ENCODE measurements at places on chromosomes 3 and 15.

GRCh38 chr3:194937882-194938321 lies 252.2 kb downstream of the FAM43A start:
- DNase-seq: no peak

GRCh38 chr15:97316362-97316761 lies 644.1 kb upstream of the ARRDC4 start:
- DNase-seq: no peak

- DNase-seq: no peak
Measured at GRCh38 chr3:181369637-181370036, 342.1 kb upstream of the SOX2 start.

- no peak for DNase-seq
Measured at GRCh38 chr3:102614021-102614569, 179.3 kb downstream of the ZPLD1 start.

GRCh38 chr3:191376516-191377141 lies 46.3 kb upstream of the UTS2B start:
- no peak for DNase-seq

GRCh38 chr3:72307438-72308115 lies 522.6 kb upstream of the PROK2 start:
- no peak for DNase-seq

DNA sequence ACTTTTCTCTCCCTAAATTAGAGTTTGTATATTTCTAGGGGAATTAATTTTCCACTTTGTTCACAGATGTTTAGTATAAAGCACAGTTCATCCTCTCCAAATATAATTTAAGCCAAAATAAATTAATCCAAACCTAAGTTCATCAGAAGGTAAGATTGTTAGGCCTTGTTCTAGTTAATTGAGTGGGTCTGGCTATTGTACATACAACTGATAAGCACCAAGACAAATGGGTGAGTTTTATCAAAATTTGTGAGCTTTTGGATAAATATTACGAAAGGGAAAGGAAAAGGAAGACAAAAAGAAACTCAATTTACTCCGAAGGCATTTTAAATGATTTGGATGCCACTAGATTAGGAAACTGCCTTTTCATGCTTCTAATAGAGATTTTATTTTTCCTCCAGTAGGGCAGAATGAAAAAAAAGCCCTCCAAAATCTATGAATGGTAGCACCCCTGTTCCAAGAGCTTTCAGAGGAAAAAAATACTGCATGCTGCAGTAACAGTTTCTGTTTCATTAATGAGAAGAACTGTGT lies 304.0 kb downstream of the ZNF385D start:
- no peak for DNase-seq

DNA sequence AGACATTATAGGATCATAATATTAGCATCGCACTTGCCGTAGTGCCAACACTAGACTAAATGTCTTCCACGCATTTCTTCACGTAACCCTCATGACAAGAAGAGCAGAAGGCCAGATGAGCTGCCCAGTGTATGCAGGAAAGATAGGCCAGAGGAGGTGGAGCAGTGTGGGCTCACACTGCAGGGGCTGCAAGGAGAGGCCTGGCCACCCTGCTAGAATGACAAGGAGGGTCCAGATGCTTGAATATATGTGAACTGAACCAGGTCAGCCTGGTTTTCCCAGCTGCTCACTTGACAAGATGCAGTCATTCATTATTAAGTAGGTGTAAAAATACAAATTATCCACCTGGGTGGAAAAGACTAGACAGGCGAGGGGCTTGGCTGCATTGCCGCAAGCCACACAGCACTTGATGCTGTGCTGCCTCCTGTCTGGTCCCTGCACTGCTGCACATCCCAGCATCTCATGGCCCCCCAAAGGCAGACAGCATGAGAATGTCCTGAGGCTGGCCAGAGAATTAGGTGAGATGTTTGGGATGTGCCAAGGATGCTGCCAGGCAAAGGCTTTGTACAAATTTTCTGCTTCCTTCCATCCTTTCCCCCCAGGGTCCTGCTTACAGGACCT lies 115.2 kb downstream of the NTRK3 start:
- DNase-seq: no peak

DNA sequence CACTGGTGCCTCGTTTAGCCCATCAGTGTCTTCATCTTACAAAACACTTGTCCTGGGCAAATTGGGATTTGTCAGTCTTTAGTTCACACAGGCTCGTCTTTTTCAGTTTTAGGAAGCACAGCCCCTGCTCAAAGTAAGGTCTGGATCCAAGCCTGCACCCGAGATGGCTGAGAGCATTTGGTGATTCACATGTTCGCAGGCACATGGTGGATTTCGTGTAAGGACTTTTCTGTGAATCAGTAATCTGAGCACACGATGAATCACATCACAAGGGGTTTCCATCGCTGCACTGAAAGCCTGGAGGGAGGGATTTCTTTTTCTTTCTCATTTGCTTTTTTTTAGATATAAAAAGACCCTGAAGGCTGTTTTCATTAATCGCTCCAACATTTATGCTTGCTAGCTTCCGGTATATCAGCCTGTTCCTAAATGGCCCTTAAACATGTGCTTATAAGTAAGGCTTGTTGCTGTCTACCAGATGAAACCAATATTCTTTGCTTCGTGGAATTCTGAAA lies 435.6 kb upstream of the ATP10A start:
- DNase-seq: no peak

- DNase-seq: no peak
Measured at GRCh38 chr3:192373586-192373985, 353.8 kb downstream of the FGF12 start.

DNA sequence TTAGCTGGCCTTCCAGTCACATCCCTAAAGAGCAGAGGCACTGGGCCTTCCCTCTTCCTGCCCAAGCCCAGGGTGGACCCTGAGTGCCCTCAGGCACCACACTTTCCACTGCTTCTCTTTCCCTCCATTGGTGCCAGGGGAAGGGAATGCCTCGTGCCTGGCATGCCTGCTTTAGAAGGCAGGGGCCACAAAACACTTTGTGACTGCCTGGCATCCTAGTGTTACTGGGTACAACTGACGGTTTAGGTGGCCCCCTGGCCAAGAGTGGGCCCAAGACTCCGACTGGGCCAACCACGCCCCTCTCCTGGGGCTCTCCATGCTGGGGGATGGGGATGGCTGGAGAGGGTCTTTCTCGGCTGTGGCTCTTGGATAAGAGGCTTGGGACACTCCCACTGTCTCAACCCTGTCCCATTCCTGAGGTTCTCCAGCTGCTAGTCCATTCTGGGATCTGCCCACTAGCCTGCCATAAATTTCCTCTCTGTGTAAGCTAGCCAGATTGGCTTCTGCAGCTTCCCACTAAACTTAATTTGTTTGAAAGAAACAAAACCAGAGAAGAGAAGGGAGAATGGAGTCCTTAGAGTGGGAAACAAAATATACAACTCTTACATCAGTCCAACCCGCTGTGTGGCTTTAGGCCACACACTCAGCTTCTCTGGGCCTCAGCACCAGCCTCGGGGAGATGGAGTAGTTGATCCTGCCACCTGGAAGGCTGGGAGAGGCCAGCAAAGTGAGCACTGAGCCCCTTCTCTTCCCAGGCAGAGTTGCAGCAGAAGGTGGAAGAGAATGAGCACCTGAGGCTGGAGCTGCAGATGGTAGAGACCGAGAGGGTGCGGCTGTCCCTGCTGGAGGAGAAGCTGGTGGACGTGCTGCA lies 24.1 kb upstream of the GP9 start:
- DNase-seq: no peak

DNA sequence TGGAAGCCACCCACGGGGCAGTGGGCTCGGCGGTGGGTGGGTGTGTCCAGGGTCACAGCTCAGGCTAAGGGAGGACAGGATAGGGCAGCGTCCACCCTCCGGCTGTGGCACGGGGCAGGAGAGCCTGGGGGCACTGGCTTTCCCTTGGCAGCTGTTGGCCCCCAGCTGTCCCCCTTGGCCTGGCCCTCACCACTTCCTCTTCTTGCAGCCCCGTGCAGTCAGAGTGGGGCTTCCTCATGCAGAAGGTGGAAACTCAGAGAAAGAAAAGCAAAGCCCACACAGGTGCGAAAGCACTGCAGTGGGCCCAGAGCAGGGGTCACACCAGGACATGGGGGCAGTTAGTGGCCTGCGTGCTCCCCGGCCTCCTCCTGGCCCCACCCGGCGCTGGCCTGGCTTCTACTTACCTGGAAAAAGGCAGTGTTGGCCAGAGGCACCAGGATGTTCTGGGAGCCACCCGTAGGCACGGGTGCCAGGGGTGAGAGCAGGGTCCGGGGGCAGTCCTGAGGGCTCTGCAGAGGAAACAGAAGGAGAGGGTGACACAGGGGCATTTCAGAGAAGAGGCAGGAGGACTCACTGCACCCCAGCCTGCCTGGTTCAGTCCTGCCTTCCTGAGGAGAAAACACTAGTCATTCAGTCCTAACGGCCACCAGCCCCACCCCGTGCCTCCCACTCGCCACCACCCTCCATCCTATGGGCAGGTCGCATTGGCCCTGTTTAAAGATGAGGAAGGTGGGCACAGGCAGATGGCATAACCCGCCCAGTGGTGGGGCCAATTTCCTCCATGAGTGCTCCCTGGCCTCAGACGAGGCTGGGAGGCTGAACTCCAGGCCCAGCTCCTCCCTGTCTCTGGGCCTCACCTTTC lies 28.3 kb downstream of the PLXND1 start:
- no peak for DNase-seq

DNA sequence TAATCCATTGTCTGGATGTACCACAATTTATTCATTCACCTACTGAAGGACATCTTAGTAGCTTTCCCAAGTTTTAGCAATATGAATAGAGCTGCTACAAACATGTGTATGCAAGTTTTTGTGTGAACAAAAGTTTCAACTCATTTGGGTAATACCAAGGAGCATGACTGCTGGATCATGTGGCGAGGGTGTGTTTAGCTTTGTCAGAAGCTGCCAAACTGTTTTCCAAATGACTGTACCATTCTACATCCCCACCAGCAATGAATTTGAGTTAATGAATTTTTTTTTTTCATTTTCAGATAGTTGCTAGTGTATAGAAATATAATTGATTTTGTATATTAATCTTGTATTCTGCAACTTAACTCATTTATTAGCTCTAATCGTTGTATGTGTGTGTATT lies 20.0 kb upstream of the ELP6 start:
- no peak for DNase-seq

- no peak for DNase-seq
Measured at GRCh38 chr15:99956820-99957641, 223.8 kb upstream of the LYSMD4 start.

DNA sequence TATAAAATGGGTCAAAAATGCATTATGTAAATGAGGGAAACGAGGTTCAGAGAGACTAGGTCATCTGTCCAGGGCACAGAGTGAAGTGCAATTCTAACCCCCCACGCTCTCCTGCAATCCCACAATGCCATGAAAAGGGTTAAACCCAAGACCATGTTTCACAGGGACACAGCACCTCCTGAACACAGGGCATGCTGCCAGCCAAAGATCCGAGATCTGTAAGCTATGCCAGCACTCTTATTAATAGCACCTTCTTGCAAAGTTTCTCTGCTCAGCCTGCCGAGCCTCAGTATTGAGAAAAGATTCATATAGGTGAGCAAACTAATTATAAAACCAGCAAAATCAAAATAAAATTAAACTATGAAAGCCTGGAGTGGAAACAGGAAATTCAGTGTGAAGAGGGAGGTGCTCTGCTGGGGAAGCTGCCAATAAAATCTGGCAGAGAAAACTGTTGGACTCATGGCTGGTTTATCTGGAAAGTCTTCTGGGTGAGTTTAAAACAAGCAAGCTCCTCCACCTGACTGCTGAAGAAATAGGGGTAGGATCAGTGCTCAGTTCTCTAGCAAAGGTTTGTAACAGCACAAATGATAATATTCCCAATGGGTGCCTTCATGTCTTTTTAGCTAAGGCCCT lies 50.3 kb downstream of the LRIG1 start:
- DNase-seq: no peak

GRCh38 chr15:40909662-40910630 lies 15.7 kb downstream of the VPS18 start:
- DNase-seq: no peak

- no peak for DNase-seq
Measured at GRCh38 chr3:123148772-123149171, 53.0 kb upstream of the SEC22A start.

GRCh38 chr3:111248406-111248805 lies 176.8 kb downstream of the NECTIN3 start:
- no peak for DNase-seq

DNA sequence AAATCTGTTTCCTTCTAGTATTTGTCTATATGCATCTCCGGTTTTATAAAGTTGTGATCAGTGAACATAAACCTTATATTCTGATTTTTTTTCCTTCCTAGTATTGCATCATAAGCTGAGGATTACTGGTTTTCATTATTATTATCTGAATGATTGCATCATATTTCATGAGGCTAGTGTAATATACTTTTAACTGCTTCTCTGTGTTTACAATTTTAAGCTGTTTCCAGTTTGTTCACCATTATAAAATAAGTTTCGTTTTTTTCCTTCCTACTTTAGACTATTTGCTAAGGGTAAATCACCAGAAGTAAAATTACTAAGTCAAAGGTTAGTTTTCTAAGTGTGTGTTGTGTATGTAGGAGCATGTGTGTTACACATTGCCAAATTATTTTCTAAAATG lies 20.2 kb downstream of the SEMA6D start:
- no peak for DNase-seq

GRCh38 chr15:45653702-45654424 lies 19.0 kb downstream of the SQOR start:
- DNase-seq: no peak

DNA sequence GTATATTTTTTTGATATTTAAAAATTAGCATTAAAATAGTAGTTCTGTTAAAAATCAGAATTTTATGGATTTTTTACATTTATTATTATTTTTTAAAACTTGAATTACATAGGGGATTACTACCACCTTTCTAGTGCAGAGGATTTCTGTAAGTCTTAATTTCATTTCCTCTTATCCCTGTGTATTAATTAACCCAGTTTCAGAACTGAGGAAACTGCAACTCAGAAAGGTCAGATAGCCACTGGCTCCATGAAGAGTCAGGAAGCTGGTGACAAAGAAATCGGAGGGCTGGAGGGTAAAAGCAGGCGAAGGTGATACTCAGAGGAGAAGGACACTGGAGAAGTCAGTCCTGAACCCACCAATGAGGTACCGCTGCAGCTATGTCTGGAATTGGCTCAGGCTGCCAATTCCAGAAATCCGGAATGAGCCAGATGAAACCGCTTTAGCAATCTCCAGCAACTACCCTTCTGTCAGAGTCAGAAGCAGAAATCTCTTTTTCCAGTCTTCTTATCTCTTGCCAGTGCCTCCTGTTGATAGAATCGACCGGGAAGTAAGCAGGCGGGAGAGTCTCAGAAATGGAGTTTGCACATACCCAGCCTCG lies 308.5 kb downstream of the SV2B start:
- no peak for DNase-seq

GRCh38 chr3:172280406-172281051 lies 167.7 kb downstream of the GHSR start:
- no peak for DNase-seq

Data from stimulated activated CD4-positive, alpha-beta T cell treated with anti-CD3 and anti-CD28 coated beads, Interleukin-4, amount 100 ng/mL, for 4 hours (primary cell).